Adrenal gland (tissue), 19 donors: ENCODE measurements at places on chromosomes 3 and 15. TPM values are rescaled to one million over a fixed set of nuclear protein-coding genes. Genes with fewer than 3 reads are reported as not detected.

The CEMIP gene
- 0.10 TPM for polyA plus RNA-seq

DNA sequence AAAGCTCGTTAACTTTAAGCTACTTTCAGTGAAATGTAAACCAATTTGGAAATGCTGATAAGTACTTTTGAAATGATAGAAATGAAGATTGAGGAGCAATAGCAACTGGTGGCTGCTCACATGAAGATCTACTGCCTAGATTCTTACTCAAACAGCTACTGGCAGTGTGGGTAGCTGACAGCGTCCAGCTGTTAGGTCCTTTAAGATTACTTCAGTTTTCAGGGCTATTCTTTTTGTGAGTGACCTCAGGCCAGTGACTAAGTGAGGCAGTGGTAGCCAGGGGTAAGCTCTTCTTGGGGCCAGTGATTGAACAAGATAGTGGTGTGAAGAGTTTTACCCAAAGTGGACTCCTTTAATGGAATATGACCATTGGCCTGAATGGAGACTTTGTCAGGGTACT lies 41.3 kb downstream of the NECTIN3 start:
- DNase-seq = no peak
- H3K27me3 ChIP-seq = no peaks in the 10 kb centered on the region
- no peak overlapping the region for H3K4me3 ChIP-seq
- H3K36me3 ChIP-seq = no peaks in the 10 kb centered on the region
- no peaks in the 10 kb centered on the region for H3K4me1 ChIP-seq

DNA sequence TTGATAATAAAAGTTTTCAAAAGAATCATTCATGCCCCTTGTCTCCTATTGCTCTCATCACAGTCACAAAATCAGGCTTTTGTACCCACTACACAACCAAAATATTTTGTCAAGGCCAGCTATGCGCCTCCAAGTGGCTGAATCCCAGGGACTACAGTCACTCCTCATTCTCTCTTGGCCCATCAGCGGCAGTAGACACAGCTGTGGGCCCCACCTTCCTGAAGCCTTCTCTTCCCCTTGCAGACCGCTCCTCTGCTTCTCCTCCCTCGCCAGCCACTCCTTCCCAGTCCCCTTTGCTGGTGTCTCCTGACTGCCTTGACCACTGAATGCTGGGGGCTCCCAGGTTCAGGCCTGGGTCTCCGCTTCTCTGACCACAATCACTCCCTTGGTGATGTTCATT lies 52.1 kb downstream of the LSM3 start:
- H3K4me1 ChIP-seq = peaks cover 4% of the 10 kb centered on the region
- H3K4me3 ChIP-seq = no peak overlapping the region
- no peak for DNase-seq
- H3K36me3 ChIP-seq = no peaks in the 10 kb centered on the region
- H3K27me3 ChIP-seq = no peaks in the 10 kb centered on the region

The ALDH1A2 gene
- 8.5 TPM for polyA plus RNA-seq

The PEX11A gene
- polyA plus RNA-seq = 5.4 TPM

DNA sequence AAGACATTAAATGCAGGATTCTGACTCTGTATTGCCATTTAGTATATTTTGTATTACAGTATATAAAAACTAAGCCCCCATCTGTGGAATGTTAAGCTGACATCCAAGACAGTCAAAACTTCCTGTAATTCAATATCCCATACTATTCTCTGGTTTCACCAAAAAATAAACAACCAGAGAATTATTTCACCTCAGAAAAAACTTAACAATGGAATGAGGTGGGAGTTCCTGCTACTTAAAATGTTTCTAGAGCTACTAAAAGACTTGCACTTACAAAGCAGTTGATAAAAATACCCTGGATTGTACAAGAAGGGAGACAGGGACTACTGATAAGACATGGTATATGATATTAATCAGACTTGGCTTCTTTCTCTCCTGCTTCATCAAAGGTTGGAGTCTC lies 8.3 kb downstream of the ARL13B start:
- H3K27ac ChIP-seq = no peak overlapping the region
- no peak for DNase-seq
- no peaks in the 10 kb centered on the region for H3K36me3 ChIP-seq

The TMEM108 gene
- 10.9 TPM for polyA plus RNA-seq

GRCh38 chr3:125085166-125085565 lies 29.4 kb upstream of the HEG1 start:
- H3K36me3 ChIP-seq = no peaks in the 10 kb centered on the region
- H3K27ac ChIP-seq = no peak overlapping the region
- no peak overlapping the region for H3K4me3 ChIP-seq
- no peak for DNase-seq

DNA sequence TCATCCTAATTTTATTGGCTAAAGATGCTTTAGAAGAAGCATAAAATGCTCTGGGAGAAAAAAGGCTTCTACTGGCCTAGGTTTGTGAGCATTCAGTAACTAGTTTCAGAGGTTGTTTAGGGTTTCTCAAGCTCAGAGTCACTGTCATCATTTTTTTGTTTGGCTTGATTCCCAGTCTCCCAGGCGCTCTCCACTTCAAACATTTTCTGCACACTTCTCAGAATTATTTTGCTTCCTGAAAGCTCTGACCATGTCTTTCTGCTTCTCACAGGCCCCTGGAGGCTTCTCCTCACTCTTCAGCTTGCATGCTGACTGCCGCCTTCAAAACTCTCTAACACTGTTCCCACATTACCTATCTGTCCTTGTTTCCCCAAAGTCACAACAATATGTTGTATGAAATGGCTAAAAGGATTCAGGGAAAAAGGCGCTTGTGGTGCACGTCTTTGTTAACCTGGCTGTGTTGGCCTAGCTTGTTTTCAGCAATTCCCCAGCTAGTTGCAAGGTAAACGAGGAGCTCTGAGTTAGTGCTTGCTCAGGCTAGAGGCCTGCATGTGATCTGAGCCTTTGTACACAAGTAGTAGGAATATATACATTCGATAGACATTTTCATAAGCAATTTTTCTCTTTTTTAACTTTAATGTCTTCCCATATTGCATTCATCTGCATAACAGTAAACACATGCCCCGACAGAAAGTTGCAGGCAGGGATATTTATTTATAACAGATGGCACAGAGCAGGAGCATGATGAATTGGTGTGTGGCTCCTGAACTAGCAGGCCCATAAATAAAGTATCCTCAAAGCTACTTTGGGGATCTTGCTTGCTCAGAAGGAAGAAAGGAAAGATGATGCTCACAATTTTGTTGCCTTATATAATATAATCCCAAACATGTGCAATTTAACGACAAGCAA lies 129.2 kb upstream of the DPH6 start:
- H3K36me3 ChIP-seq = no peaks in the 10 kb centered on the region
- no peak for DNase-seq
- H3K27ac ChIP-seq = no peak overlapping the region

DNA sequence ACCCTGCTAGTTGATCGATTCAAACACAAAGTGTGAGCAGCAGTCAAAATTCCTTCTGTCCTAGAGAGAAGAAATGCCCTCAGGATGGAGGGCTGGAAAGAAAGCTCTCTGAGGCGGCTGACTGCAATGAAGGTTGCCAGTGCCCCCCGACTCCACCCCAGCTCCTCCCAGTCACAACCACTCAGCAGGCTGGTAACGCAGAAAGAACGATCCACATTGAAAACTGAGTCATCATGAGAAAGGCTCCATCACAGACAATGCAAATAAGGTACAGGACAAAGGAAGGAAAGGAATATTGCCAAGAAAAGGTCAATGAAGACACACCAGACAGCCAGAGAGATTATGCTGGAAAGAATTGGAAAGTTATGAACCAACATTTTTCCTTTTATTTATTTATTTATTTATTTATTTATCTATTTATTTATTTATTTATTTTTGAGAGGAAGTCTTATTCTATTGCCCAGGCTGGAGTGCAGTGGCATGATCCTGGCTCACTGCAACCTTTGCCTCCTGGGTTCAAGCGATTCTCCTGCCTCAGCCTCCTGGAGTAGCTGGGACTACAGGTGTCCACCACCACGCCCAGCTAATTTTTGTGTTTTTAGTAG lies 17.4 kb upstream of the VGLL4 start:
- no peaks in the 10 kb centered on the region for H3K4me1 ChIP-seq
- no peak for DNase-seq
- H3K4me3 ChIP-seq = no peak overlapping the region
- no peaks in the 10 kb centered on the region for H3K36me3 ChIP-seq
- no peak overlapping the region for H3K27ac ChIP-seq
- H3K27me3 ChIP-seq = no peaks in the 10 kb centered on the region

DNA sequence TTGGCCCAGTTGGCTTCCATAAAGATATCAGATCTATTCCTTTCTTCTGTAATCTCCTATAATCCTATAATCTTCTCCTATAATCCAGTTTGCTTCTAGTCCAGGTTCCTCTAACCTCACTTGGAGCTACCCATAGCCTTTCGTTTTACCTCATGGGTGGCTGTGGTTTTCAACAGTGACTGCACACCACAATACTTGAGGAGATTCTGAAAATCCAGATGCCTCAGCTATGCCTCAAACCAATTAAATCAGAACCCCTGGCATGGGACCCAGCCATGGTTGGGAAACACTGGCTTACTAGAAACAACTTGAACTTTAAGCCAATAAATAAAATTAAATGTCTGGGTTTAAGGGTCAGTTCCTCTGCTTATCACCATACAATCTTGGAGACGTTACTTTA lies 86.1 kb upstream of the NTRK3 start:
- no peaks in the 10 kb centered on the region for H3K4me1 ChIP-seq
- H3K27me3 ChIP-seq = no peaks in the 10 kb centered on the region
- H3K36me3 ChIP-seq = no peaks in the 10 kb centered on the region
- H3K27ac ChIP-seq = no peak overlapping the region

The MAP6D1 gene
- polyA plus RNA-seq = 2.5 TPM

GRCh38 chr3:9302425-9303181 lies 53.2 kb upstream of the SRGAP3 start:
- H3K4me1 ChIP-seq = peaks cover 6% of the 10 kb centered on the region
- H3K27me3 ChIP-seq = no peaks in the 10 kb centered on the region
- no peak overlapping the region for H3K27ac ChIP-seq
- peak overlapping the region; percentile 31 for H3K4me3 ChIP-seq
- DNase-seq = peak; percentile 82
- no peaks in the 10 kb centered on the region for H3K36me3 ChIP-seq

- H3K36me3 ChIP-seq = no peaks in the 10 kb centered on the region
- no peak for DNase-seq
- H3K27me3 ChIP-seq = no peaks in the 10 kb centered on the region
Observed at GRCh38 chr3:32432045-32432710, 40.5 kb downstream of the CMTM7 start.

GRCh38 chr3:9666704-9667445 lies 17.6 kb downstream of the MTMR14 start:
- no peaks in the 10 kb centered on the region for H3K27me3 ChIP-seq
- peaks cover 17% of the 10 kb centered on the region for H3K4me1 ChIP-seq

DNA sequence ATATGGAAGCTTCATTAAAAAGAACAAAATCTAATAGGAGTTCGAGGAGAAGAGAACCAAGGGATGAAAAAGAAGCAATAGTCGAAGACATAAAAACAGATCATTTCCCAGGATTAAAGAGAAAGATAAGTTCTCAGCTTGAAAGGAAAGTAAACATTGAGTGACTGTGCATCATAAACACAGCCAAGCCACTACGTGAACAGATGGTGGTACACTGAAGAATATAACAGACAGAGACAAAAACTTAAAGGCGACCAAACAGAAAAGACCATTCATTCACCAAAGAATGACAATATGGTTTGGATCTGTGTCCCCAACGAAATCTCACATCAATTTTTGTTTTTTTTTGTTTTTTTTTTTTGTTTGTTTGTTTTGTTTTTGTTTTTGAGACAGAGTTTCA lies 210.8 kb upstream of the LINGO1 start:
- H3K4me1 ChIP-seq = no peaks in the 10 kb centered on the region
- H3K36me3 ChIP-seq = no peaks in the 10 kb centered on the region
- no peak for DNase-seq
- H3K4me3 ChIP-seq = no peak overlapping the region

The LIPH gene
- 0.40 TPM for polyA plus RNA-seq

- no peaks in the 10 kb centered on the region for H3K36me3 ChIP-seq
- H3K27me3 ChIP-seq = no peaks in the 10 kb centered on the region
- H3K4me3 ChIP-seq = no peak overlapping the region
- no peaks in the 10 kb centered on the region for H3K4me1 ChIP-seq
- DNase-seq = peak; percentile 23
- H3K27ac ChIP-seq = no peak overlapping the region
Observed at GRCh38 chr3:42529468-42529867, 27.0 kb downstream of the VIPR1 start.

DNA sequence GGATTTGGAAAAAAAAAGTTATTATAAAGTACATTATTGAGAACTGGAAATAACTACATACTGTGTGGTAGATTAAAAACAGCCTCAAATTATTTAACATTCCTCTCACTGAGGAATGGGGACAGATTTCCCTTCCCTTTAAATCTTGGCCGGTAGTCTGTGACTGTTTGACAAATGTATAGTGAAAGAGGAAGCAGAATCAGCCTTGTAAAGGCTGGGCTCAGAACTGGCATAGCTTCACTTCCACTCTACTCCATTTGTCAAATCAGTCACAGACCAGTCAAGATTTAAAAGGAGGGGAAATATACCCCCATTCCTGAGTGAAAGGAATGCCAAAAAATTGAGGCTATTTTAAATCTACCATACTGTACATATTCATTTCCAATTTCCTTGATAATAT lies 18.2 kb upstream of the B4GALT4 start:
- no peaks in the 10 kb centered on the region for H3K36me3 ChIP-seq
- no peak for DNase-seq
- H3K4me3 ChIP-seq = no peak overlapping the region
- H3K4me1 ChIP-seq = peaks cover 7% of the 10 kb centered on the region

The MNS1 gene
- polyA plus RNA-seq = 2.1 TPM

GRCh38 chr3:9087831-9088413 lies 124.7 kb upstream of the RAD18 start:
- H3K27me3 ChIP-seq = no peaks in the 10 kb centered on the region
- H3K4me3 ChIP-seq = no peak overlapping the region
- peaks cover 11% of the 10 kb centered on the region for H3K4me1 ChIP-seq
- no peaks in the 10 kb centered on the region for H3K36me3 ChIP-seq
- peak; percentile 32 for DNase-seq

- no peak for DNase-seq
- H3K4me3 ChIP-seq = no peak overlapping the region
Observed at GRCh38 chr3:35141406-35141805, 497.9 kb upstream of the ARPP21 start.

DNA sequence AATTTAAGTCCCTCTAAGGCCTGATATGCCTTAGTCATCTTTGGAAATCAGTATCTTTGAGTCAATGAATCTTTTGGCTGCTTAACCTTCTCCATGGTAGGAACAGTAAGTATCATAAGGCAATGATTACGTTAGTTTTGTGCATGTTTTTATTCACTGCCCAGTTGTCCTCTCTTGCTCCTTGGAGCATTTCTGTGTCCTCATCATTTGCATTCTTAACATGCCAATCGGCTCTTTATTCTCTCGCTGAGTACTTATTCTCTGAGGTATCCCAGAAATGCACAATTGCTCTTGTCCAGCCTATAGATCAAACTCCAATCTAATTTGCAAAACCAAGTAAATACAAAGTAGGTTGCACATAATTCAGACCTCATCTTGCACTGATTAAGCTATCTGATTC lies 405.0 kb upstream of the IL12A start:
- no peaks in the 10 kb centered on the region for H3K36me3 ChIP-seq
- no peaks in the 10 kb centered on the region for H3K4me1 ChIP-seq
- H3K27ac ChIP-seq = no peak overlapping the region
- H3K27me3 ChIP-seq = no peaks in the 10 kb centered on the region
- no peak for DNase-seq
- no peak overlapping the region for H3K4me3 ChIP-seq

The VPS18 gene
- polyA plus RNA-seq = 8.9 TPM

The CSPG4 gene
- polyA plus RNA-seq = 0.55 TPM

The SRGAP3 gene
- polyA plus RNA-seq = 8.8 TPM

- DNase-seq = no peak
- no peaks in the 10 kb centered on the region for H3K36me3 ChIP-seq
- H3K27me3 ChIP-seq = no peaks in the 10 kb centered on the region
- no peak overlapping the region for H3K27ac ChIP-seq
- no peak overlapping the region for H3K4me3 ChIP-seq
- no peaks in the 10 kb centered on the region for H3K4me1 ChIP-seq
Observed at GRCh38 chr3:106345353-106346027, 476.7 kb upstream of the CBLB start.

The EAF2 gene
- polyA plus RNA-seq = 6.4 TPM

The FBXW12 gene
- polyA plus RNA-seq = 0.24 TPM

The PRSS50 gene
- 0.61 TPM for polyA plus RNA-seq
